ACHN (cell line): ENCODE measurements at places on chromosomes 13 and 19.

DNA sequence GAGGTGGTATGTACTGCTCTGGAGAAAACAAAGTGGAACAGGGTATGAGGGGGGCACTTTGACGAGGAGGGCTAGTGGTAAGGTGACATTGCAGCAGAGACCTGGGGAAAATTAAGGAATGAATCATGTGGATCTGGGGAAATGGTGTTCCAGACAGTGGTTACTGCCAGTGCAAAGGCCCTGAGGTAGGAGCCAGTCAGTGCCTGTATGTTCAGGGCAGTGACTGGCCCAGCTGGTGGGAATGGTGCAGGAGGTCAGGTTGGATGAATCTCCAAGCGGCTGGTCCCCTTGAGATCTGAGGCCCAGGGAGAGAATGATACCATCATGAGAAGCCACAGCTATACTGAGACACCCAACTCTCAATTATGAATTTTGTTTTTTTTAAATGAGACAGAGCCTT lies 4.9 kb downstream of the VAV1 start:
- no peak for DNase-seq

- DNase-seq: peak; percentile 92
Measured at GRCh38 chr13:44918326-44919103, 70.8 kb downstream of the NUFIP1 start.

- no peak for DNase-seq
Measured at GRCh38 chr19:53644061-53644816, 12.4 kb downstream of the DPRX start.

DNA sequence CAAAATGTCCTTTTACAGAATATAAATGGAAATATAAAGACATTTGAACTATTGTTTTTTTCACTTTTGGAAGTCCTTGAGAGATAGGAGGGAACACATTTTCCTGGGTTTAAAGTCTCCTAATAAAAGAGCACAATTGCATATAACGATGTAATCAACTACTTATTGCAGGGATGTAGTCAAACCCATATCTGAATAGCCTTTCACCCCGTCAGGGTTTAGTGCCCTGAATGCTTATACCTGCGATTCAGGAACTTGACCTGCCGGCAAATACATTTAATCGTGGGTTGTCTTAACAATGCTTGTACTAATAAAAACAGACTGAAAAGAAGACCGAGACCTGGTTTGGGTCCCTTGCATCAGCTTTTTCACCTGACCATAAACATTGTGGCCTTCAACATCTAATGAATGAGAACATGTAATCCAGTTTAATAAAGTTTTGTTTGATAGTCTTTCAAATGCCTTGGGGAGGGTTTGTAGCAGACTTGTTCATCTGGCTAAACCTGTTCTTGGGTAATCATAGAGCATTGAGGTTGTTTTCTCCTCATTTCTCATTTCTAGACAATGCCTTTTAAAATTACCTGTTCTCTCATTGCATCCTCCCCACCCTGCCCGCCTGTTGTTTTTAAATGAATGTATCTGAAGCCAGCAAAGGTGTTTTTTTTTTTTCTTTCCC lies 7.0 kb downstream of the KLF5 start:
- no peak for DNase-seq

DNA sequence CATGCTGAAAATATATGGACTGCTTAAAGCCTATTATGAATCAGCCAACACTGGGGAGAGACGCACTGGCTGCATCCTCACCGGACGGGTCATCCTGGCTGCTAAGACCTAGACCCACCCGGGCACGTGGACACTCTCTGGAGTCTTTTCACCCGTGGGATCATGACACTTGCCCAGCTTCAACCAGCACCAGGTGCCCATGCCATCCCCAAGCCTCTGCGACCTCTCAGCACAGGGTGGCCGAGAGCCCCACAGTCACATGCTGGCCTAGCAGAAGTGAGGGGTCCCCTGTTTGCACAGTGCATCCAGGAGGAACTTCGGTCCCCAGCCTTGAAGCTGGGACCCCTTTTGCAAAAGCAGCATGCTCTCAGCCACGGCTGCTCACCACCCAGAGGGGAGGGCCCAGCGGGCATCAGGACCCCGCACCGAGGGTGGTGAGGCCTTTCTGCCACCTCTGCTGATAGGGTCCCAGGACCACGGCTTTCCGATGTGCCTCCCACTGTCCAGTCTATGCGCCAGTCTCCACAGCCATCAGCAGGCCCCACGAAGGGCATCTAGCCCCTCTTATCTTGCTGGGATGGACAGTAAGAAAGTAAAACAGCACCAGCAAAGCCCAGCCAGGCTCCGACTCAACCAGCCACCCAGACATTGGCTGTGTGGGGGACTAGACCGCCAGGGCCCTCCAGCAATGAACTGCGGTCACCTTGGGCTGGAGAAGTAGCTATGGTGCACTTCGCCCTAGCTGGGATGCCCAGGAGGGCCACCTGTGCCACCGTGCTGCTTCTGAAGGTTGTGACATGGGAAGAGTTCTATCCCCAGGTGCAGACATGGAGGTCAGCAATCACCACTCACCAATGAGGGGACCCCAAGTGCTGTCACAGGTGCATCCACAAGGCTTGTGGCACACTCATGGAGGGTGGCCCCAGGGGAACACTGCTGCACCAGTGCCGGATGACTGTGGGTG lies 73.1 kb downstream of the CEBPG start:
- no peak for DNase-seq

DNA sequence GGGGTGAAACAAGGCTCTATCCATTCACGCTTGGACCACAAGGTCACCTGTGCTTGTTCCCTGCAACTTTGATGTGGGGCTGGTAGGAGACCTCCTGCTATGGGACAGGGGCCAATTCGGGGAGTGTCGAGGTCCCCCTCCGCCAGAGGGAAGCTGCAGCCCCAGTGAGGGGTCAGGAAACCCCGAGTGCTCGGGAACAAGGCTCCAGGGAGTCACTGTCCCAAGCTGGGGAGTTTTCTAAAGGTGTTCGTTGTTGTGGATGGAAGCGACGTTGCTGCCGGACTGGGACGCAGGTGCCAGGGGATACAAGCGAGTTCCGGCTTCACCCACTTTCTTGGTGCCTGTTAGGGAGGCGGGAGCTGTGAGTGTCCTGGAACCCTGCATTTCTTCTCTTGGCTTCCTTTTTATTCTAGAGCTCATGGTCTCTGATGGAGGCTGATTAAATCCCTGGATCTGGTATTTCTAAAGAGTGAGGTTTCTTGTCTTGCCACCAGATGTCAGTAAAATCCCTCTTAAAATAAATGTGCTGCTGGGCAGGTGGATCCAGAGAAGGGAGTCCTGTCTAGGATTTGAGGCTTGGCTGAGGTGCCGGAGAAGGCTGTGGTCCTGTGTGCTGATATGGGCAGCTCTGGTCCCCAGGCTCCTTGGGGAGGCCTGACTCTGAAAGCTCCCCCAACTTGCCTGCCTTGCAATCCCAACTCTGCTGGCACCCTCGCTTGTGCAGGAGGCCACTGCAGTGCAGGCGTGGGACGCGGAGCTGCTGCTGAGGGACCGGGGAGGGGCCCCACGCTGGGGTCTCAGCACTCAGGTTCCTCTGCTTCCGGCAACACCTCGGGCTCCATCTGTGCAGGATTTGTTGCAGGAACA lies 153.9 kb downstream of the TEX29 start:
- DNase-seq: peak; percentile 47

DNA sequence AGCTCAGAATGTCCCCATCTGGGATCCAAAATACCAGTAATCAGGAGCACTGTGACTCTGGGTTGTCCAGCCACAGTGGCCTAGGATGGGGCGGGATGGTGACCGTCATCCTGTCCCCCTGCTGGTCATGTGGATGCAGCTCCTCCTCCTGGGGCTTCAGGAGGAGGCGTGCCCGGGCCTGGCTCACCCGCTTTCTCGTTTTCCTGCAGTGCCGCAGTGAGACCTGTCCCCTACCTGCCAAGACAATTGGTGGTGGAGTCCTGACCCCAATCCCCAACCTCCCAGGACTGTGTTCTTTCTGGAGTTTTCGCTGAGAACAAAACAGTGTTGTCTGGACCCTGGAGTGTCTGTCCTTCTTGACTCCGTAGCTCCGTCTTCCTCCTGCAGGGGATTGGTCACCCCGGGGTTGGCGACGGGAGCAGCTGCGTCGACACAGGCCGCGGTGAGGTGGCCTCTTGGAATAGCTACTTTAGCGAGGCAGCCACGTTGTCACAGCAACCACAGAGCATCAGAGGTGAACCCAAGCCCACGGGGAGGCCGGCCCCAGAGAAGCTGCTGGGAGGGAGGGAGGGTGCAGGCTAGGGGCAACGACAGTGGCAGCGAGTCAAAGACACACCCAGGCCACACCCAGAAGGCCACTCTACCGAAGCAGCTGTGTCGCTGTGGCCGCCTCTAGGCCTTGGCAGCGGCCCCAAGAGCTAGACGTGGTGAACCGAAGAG lies 10.2 kb upstream of the EMC10 start:
- no peak for DNase-seq

DNA sequence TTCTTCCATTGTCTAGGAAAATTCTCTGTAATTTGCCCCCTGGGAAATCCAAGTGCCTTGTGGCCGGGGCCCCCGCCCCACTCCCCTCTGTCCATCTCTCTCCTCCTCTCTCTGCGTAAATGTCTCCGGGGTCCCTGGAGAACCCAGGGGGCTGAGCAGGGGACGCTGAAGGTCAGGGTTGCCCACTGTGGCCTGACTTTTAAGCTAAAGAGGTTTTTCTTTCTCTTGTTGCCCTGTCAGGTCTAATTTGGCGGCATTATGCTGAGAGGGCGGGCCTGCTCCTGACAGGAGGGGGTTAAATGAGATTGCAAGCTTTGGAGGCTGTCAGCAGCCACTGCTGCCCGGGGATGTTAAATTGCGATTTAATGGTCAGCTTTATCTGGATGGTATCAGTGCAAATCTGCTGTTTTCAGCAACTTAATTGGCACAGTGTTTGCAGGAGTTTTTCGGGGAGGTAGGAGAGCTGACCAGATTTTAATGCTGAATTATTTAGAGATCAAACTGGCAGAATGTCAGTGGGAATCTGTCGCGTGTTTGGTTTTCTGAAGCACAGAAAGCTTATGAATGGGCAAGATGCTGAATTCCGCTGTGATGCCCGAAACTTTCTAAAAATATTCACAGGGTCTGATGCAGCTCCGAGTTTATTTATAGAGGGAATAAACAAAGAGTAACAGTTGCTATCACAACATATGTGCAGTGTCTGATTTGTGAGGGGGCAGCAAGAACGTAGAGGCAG lies 93.2 kb upstream of the SOX1 start:
- DNase-seq: no peak

DNA sequence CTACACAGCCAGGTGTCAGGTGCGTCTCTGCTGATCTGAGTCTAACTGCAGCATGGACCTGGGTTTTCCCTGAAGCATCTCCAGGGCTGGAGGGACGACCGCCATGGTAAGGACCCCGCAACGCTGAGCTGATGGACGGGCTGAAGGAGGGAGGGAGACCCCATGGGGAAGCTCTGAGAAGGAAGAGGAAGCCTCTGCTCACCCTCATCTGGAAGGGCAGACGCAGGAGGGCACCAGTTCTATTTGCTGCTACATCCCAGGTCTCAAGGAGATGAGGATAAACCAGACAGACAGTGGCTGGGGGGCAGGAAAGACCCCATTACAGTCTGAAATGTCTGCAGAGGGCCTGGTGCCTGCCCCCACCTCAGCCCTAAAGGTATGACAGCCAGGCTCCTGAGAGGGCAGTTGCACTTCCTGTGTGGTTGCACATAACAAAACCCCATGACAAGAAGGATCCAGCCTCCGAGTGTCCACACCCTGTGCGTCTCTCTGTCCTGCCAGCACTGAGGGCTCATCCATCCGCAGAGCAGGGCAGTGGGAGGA lies at the start of gene LILRA2:
Gene LILRA2 (plus strand): TSS at position 461 of the 543 bp plus-strand sequence. CDS start 89 bp downstream, outside the sequence.
- DNase-seq: no peak

DNA sequence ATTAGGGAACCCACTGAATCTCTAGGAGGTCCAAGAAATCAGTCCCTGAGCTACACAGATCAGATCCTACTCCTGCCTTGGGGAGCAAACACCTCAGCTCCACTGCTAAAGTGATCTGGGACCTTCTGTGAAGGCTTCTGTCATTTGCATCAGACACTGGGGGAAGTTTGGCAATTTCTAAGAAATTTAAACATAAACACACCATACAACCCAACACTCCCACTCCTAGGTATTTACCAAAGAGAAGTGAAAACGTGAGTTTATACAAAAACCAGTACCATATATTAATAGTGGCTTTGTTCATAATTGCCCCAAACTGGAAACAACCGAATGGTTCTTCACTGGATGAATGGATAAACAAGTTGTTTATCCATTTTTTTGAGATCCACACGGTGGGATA lies 7.3 kb upstream of the TYROBP start:
- no peak for DNase-seq
